DMS 273 treated with DMSO at 0.1 percent for 48 hours (cell line): ENCODE measurements at places on chromosomes 1 and 21.

DNA sequence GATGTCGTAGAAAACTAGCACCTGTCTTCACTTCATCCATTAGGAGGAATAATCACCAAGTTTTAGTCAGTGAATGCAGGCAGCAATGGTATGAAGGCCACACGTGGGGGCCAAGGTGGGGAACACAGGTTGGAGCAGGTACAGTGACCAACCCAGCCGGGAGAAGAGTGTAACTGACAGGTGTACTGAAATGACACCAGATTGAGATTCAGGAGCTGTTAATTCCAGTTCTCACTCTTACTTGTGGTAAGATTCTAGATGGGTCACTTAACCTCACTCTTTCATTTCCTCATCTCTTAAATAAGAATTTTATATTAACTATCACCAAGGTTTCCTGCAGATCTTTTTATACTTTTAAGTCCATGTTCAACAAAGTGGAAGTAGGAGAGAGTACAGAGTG lies 206.2 kb upstream of the PTBP2 start:
- DNase-seq: no peak

DNA sequence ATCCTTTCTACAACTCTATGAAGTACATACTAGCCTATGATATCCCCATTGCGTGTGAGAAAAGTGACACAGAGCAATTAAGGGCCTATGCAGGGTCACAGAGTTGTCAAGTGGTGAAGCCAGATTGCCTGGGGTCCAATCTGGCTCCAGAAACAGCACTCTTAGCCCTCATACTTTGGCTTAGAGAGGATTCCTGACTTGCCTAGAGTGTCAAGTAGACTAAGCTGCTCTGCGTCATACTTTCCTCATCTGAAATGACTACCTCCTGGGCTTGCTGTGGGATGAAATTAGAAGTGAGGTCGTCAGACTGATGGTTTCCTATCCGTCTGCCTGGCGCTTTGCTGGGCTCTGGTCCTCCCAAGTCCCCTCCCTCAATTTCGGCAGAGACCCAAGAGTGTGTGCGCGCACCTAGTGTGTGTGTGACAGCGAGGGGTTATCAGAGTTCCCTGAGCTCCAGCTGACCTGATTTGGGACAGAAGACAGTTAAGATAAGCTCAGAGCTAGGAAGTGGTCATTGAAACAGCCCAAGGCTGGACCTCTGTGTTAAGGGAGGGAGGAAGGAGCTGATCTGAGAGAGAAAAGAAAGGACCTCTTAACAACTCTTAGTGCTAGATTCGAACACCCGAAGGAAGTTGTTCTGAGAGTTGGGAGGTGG lies 5.4 kb upstream of the NUAK2 start:
- no peak for DNase-seq

DNA sequence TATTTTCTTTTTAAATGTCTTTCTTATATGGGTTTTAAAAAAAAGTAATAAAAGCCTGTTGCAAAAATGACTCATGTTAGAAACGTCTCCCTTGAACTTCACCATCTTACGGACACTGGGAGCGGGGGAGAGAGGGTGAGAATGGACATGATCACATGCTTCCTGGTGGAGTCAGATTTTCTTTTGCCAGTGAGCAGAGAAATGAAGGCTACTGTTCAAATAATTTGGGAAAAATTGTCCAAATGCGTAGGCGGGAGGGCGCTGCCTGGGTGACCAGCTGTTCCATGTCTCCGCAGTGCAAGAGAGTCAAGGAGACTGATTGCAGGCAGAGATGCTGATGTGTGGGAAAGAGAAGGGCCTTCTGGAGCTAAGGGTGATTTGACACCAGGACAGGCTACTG lies 23.1 kb downstream of the EIF2D start:
- DNase-seq: no peak

DNA sequence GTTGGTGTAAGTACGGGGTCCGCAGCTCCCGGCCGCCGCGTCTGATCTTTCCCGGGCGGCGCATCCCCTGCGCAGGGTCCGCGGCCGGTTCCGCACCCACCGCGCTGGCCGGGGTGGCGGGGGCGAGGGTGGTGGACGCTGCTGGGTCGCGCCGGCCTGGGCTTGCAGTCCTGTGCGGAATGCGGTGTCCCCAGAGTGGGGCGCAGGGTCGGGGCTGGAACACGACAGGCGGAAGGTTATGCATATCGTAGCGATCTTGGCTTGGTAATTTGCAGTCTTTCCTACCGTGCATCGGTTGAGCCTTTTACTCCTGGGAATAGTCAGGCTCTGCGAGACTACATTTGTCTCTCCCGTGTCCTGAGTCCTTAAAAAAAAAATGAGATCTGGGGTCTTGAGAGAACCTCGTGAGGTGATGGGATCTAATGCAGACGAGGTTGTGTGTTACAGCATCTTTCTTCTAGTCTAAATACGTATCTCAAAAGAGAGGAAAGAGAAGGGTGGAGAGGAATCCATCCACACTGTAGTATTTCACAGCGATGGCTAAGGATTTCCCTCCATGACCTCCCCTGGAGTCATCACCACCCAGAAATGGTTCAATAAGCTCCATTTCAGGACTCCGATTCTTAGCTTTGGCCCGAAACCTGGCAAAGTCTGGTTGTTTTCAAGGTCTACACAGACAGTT lies 572 bp downstream of the ATP1B1 start:
- no peak for DNase-seq

- DNase-seq: no peak
Measured at GRCh38 chr1:21702780-21703179, 33.6 kb upstream of the RAP1GAP start.

DNA sequence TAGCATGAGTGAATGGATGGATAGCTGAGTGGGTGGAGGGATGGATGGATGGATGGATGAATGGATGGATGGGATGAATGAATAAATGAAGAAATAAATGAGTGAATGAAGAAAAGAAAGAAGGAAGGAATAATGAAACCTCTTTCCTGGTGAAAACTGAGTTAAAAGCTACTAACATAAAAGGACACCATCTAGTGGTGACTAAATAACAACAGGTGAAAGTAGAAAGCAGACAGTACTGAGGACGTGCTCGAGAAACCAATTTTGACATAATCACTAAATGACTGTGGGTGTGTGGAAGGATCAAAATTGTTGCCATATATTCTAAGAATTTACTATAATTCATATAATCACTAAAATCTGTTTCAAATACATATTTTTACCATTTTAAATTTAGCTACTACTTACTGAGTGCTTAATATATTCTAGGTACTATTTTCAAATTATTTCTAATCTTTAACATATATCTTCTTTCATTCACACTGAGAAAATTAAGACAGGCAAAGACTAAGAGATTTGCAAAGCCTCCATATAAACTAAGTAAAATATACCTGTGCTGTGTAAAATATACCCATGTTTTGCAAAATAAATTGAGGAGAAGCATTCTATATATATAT lies 522.9 kb downstream of the LRRIQ3 start:
- DNase-seq: no peak

DNA sequence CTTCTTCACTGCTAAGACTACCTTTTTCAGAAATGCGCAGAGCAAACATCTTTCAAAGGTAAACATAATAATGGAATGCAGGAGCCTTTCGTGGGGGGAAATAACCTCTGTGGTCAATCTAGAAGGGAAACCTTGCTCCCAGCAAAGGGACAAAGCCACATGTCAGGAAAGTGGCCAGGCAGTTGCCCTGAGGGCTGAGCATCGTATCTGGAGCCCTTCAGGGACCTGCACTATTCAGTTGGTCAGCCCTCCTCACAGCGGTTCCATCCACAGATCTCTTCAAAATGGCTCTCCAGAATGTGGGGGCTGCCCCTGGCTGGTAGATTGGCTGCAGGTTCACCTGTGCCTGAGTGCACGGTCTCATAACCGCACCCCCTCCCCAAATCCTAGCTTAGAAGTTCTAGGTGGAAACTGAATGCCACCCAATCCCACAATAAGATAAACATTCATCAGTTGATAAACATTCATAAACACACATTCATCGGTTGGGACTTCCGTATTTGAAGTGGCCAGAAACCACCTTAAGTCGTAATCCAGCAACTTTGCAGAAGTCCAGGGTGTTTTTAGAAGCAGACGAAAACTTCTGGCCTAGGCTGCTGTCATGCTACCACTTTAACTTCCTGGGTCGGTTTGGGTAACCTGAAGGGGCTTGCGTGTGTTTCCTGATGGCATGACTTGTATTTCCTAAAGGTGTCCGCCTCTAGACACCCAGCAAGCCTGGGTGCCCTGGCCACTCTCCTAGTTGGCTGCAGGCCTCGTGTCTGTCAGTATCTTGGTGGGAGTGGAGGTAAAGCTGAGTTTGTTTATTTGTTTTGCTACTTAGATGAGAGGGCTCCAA lies 50.5 kb downstream of the RASSF5 start:
- DNase-seq: no peak

DNA sequence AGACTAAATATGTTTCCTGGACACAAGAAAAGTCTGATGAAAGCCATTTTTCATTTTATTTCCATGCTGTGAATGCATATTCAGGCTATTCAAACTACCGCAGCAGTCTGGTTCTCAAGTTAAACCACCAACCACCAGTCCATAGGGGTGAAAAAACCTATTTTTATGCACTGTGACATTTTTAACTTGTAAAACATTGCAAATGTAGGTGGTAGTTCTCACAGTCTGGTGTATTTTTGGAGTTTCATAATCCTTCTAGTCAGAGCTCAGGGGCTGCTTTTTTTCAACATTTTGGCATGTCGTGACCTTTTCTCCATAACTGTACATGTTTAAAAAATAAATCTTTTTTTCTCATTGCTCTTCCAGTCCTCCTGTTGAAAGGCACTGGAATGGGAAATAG lies 907.6 kb upstream of the ADGRL2 start:
- DNase-seq: no peak

GRCh38 chr1:151001602-151002001 lies 5.1 kb downstream of the MINDY1 start:
- DNase-seq: no peak
